ENCODE measurements at places on chromosomes 12 and 14. TPM values are rescaled to one million over a fixed set of nuclear protein-coding genes. Genes with fewer than 3 reads are reported as not detected.

DNA sequence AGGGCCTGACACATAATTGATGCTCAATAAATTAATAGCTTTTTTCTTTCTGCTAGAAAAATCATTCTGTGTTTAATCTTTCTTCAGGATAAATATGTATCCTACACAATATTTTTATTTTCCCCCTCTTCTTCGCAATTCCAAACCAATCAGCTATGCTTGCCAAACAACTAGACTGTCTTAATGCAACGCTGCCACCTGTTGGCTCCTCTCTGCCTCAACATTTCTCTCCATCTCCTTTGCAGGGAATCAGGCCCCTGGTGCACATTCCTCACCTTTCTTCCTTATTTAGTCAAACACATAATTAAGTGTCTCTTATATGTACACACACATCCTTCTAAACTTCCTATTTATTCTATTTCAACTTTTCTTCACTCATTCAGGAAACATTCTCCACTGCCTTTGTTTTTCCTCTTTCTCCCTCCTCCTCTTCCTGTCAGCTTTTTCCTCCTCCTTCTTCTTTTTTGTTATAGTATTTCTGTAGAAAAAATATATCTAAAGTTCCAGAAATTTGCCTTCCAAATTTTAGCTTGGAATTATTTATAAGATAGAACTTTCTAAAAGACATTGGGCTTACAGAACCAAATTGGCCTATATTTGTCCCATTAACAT lies 406.0 kb downstream of the PRKD1 start:
- no peak overlapping the region for H3K27ac ChIP-seq
- DNase-seq = peak; percentile 20
- no peaks in the 10 kb centered on the region for H3K4me1 ChIP-seq

DNA sequence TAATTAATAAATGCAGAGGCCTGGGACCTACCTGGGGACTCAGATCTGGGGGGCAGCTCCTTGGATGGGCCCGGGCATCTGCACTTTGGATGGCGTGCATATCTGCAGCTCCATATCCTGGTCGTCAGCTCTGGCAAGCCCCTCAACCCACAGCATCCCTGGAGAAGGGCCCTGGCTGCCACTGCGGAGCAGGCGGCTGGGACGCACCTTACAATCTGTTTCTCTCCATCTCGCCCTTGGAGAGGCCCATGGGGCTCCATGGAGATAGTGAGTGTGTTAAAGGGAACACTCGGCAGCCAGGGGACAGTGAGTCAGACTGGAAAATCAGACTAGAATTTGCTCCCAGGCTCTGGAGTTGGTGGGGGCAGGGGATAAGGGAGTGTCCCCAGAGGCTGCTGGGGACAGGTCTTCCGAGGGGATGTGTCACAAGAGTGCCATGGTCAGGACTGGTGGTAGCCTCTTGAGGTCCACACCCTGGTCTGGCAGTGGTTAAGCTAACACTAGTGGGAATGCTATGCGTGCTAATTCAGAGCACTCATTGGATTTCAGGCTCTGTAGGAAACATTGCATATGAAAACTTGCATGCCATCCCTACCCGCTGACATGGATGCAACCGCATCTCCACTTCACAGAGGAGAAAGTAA lies 21.5 kb downstream of the RFLNA start:
- no peaks in the 10 kb centered on the region for H3K27me3 ChIP-seq
- no peak overlapping the region for H3K4me3 ChIP-seq
- no peaks in the 10 kb centered on the region for H3K4me1 ChIP-seq
- no peak for DNase-seq

DNA sequence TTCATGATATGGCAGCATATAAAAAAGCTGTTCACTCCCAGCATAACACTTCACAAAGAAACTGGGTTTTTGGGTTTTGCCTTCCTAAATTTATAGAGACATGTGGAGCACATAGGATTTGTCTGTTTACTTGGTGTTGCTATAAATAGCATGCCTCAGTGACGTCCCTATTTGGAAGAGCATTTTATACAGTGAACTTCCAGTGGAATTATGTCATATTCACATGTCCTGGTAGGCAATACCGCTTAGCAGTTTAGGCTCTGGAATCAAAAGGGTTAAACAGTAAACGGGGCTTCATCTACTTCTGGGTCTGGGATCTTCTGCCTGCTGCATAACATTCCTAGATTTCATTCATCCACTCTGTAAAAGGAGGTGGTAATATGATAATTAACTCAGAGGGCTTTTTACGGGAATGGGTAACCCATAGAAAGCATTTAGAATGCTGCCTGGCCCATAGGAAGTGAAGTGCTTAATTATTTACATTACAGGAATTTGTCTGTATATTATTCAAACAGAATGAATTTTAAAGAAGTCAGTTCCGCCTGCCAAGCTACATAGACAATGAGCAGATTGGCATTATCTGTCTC lies 396.1 kb downstream of the TMTC2 start:
- no peaks in the 10 kb centered on the region for H3K4me1 ChIP-seq
- no peaks in the 10 kb centered on the region for H3K36me3 ChIP-seq
- no peaks in the 10 kb centered on the region for H3K27me3 ChIP-seq
- no peak overlapping the region for H3K4me3 ChIP-seq
- no peak overlapping the region for H3K27ac ChIP-seq

GRCh38 chr12:93378998-93379325 lies 1.2 kb downstream of the NUDT4 start:
- H3K27ac ChIP-seq = peak overlapping the region; percentile 99
- H3K27me3 ChIP-seq = no peaks in the 10 kb centered on the region
- peaks cover 45% of the 10 kb centered on the region for H3K4me1 ChIP-seq

- no peak for DNase-seq
- H3K27ac ChIP-seq = no peak overlapping the region
- no peak overlapping the region for H3K4me3 ChIP-seq
- no peaks in the 10 kb centered on the region for H3K4me1 ChIP-seq
- no peaks in the 10 kb centered on the region for H3K27me3 ChIP-seq
These were observed 451.6 kb downstream of the TRHDE start for GRCh38 chr12:72723732-72724131.

NR1H4 gene
- total RNA-seq = not detected

- H3K27ac ChIP-seq = peak overlapping the region; percentile 69
- peak; percentile 41 for DNase-seq
- peaks cover 39% of the 10 kb centered on the region for H3K36me3 ChIP-seq
- H3K4me1 ChIP-seq = peaks cover 43% of the 10 kb centered on the region
- H3K27me3 ChIP-seq = no peaks in the 10 kb centered on the region
These were observed 5.4 kb downstream of the PSMD9 start for GRCh38 chr12:121893961-121894460.

CRACR2A gene
- total RNA-seq = 40.1 TPM

TMEM132D gene
- total RNA-seq = not detected

SLC25A47 gene
- not detected for total RNA-seq

DIO2 gene
- total RNA-seq = not detected

GRCh38 chr12:53069621-53070410 lies 9.4 kb downstream of the SPRYD3 start:
- no peak for DNase-seq
- H3K36me3 ChIP-seq = peaks cover 45% of the 10 kb centered on the region
- H3K27ac ChIP-seq = no peak overlapping the region
- no peaks in the 10 kb centered on the region for H3K27me3 ChIP-seq

DNA sequence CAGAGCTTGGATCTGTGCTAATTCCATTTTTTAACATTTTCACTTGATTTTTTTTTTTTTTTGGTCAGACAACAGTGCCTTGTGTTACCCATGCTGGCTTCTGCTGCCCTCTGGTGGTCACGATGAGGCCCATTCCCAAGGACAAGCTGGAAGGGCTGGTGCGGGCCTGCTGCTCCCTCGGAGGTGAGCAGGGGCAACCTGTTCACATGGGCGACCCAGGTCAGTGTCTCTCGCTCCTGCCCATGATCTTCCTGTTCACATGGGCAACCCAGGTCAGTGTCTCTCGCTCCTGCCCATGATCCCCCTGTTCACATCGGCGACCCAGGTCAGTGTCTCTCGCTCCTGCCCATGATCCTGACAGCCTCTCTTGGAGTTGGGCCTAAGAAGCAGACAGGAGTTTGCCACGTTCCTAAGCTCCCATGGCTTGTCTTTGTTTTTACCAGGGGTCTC lies 59.4 kb downstream of the DGLUCY start:
- peaks cover 50% of the 10 kb centered on the region for H3K36me3 ChIP-seq
- DNase-seq = peak; percentile 86
- peaks cover 31% of the 10 kb centered on the region for H3K4me1 ChIP-seq
- peak overlapping the region; percentile 74 for H3K27ac ChIP-seq
- H3K4me3 ChIP-seq = no peak overlapping the region

- no peak overlapping the region for H3K4me3 ChIP-seq
- DNase-seq = no peak
- H3K27ac ChIP-seq = no peak overlapping the region
- H3K27me3 ChIP-seq = peaks cover 2% of the 10 kb centered on the region
- H3K36me3 ChIP-seq = no peaks in the 10 kb centered on the region
These were observed 11.8 kb upstream of the RCOR1 start for GRCh38 chr14:102580550-102581110.

RHOJ gene
- total RNA-seq = not detected

LRIG3 gene
- total RNA-seq = not detected

GRCh38 chr14:90570461-90570860 lies 173.6 kb downstream of the CALM1 start:
- H3K4me1 ChIP-seq = no peaks in the 10 kb centered on the region
- no peak for DNase-seq
- no peak overlapping the region for H3K27ac ChIP-seq
- no peaks in the 10 kb centered on the region for H3K36me3 ChIP-seq
- no peaks in the 10 kb centered on the region for H3K27me3 ChIP-seq

Measured in activated CD8-positive, alpha-beta T cell treated with anti-CD3 and anti-CD28 coated beads, Interleukin-2, amount 10 ng/mL, durations not matched to agents 7 days and 5 days (primary cell).